Progenitor cell of endocrine pancreas (in vitro differentiated cells): ENCODE measurements at places on chromosomes 5 and 9. TPM values are rescaled to one million over a fixed set of nuclear protein-coding genes. Genes with fewer than 3 reads are reported as not detected.

DNA sequence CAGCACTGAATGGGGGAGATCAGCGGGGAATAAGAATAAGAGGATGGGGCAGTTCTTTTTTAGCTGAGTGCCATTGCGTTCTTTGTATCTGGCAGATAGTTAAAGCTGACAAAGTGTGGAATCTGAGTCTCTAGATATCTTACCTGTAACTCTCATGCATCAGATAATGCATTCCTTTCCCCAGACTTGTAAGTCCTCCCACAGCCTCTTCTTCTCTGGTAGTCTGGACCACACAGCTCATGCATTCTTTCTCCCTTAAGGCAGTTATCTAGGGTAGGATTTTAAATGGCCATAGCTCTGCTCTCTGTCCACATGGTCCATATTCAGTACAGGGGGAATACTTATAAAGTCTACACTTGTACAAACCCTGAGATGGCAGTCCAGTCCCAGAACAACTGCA is 54.0 kb upstream of the FGF10 start:
- no peak for DNase-seq
- no peaks in the 10 kb centered on the region for H3K27me3 ChIP-seq
- H3K4me1 ChIP-seq = peaks cover 2% of the 10 kb centered on the region
- no peaks in the 10 kb centered on the region for H3K36me3 ChIP-seq

DNA sequence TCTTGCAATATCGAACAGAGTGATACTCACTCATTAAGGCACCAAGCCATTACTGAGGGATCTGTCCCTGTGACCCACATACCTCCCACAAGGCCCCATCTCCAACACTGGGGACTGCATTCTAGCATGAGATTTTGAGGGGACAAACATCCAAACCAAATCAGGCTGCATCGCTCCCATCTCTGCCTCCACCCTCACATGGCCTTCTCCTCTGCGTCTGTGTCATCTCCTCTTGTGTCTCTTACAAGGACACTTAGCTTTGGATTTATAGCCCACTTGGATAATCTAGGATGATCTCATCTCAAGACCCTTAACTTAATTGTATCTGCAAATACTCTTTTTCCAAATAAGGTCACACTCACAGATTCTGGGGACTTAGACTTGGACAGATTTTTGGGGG is 284.4 kb upstream of the DAP start:
- no peak overlapping the region for H3K27ac ChIP-seq
- no peak overlapping the region for H3K4me3 ChIP-seq
- H3K27me3 ChIP-seq = no peaks in the 10 kb centered on the region

DNA sequence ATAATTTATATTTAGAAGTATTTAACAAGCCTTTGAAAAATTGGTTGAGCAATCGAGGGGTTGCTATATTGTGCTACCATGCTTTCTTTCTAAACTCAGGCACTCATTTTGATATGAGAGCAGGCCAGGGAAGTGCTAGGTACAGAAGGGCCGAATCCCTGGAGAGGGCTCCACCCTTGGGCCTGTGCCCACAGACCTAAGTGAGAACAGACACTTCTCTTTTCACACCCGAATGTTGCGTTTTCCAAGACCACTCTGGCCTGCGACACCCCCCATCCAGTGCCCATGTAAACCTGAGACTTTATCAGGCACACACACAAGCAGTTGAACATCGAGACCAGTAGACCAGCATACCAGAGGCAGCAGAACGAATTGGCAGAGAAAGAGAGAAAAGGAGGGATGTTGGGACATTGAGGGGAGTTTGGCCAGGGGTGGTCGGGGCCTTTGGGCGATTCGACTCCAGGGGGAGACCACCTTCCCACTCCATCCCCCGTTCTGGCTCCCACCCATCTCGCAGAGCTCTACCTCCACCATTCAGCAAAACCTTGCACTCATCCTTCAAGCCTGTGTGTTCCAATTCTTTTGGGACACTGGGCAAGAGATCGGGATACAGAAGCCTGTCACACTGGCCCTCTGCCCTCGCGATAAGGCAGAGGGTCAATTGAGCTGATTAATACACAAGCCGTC is 134.8 kb downstream of the FBXO4 start:
- no peak overlapping the region for H3K4me3 ChIP-seq

- H3K36me3 ChIP-seq = no peaks in the 10 kb centered on the region
- no peak for DNase-seq
- H3K4me3 ChIP-seq = no peak overlapping the region
- no peaks in the 10 kb centered on the region for H3K27me3 ChIP-seq
Measured at GRCh38 chr5:89302102-89302891, 419.3 kb upstream of the MEF2C start.

DNA sequence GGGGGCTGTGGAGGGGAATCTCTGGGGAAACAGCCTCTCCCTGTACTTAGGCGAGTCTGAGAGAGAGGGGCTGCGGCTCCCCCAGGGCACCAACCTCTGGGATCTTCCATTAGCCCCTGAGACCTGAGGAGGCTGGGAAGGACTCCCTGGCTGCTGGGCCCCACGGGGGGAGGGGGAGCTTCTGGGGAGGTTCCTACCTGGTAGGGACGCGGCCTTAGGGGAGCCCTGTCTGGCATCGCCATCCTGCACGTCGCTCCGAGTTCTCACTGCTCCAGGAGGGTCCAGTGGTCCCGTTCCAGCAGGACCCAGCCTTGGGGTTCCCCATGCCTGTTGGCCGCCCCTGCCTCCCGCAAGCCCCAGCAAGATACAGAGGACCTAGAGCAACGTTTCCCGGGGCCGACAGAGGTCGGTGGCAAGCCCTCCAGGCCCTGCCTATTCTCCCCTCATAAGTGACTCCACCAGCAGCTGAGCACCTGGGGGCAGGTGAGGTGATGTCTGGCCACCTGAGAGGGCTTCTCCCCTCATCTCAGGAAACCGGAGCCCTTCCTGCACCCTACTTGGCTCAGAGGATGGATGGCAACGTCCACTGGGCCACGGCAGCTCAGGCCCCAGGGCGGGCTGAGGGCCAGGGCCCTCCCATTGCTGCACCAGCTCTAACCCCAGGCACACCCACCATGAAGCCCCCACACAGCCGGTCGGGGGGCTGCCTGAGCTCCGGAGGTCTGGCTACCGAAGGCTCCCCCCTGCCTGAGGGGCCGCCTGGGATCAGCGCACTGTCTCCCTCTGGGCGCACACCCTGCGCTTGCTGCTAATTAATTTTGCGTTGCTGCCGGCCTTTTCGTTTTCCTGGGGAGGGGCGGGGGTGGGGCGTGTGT is 22.5 kb downstream of the TPPP start:
- no peaks in the 10 kb centered on the region for H3K27me3 ChIP-seq
- peaks cover 7% of the 10 kb centered on the region for H3K4me1 ChIP-seq
- H3K36me3 ChIP-seq = peaks cover 5% of the 10 kb centered on the region
- no peak for DNase-seq
- no peak overlapping the region for H3K4me3 ChIP-seq

DNA sequence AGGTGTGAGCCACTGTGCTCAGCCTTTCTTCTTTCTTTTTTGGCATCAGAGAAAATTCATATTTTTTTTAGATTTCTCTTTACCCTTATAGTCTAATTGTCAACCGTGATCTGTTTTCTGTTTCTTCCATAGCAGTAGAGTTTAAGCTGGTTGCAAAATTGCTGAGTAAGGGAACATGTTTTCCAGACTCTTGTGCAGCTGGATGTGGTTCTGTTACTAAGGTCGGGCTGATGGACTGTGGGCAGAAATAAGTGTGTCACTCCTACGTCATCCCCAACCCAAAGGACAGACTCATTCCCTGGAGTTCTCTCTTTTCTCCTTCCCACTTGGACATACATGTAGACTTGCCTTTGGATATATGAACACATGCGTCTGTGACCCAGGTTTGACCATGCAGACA is 64.1 kb upstream of the GOLM1 start:
- H3K4me1 ChIP-seq = no peaks in the 10 kb centered on the region
- H3K36me3 ChIP-seq = peaks cover 3% of the 10 kb centered on the region
- H3K4me3 ChIP-seq = no peak overlapping the region
- DNase-seq = no peak
- H3K27ac ChIP-seq = no peak overlapping the region

DNA sequence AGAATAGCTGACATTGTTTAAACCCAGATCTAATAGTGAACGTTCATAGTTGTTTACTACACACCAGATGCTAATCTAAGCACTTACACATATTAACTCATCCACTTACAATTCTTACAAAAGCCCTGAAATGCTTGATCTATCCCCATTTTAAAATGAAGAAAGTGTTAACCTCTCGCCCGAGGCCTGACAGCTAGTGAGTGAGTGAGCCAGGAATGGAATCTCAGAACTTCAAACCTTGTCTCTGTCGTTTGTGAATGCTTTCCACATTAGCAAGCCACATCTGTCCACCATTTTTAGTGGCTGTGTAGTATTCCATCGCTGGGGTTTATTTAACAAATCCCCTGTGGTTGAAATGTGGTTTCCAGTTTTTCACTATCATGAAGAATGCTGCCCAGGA is 24.9 kb upstream of the NEURL1B start:
- H3K27ac ChIP-seq = no peak overlapping the region
- DNase-seq = no peak
- H3K27me3 ChIP-seq = peaks cover 33% of the 10 kb centered on the region
- peaks cover 6% of the 10 kb centered on the region for H3K4me1 ChIP-seq
- H3K36me3 ChIP-seq = no peaks in the 10 kb centered on the region

DNA sequence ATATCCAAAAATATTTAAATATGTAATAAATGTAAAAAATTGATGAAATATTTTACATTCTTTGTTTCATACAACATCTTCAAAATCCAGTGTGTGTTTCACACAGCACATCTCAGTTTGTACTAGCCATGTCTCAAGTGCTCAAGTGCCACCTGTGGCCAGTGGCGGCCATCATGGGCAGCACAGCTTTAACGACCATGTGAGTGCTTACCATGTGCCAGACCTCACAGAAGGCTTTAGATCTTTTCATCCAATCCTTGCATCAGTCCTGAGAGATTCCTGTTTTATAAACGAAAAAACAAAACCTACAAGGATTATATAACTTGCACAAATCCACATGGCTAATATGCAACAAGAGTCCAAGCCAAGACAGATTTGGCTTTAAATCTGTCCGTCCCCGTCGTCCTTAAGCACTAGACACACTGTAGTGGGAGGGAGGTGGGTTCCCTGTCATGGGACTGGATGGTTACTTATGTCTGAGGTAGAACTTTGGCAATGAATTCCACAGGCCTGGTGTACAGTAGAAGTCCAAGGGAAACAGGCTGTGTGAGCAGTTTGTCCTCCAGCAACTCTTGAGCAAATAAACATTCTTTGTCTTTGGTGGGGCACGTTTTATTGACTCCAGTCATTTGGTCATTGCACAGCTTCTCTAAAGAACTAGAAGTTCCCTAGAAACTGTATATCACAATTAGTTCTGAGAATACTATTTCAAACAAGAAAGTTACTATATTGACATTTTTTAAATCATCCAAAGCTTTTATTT is 25.0 kb upstream of the F2R start:
- H3K4me3 ChIP-seq = no peak overlapping the region
- H3K4me1 ChIP-seq = peaks cover 6% of the 10 kb centered on the region
- DNase-seq = no peak
- H3K27ac ChIP-seq = no peak overlapping the region
- peaks cover 2% of the 10 kb centered on the region for H3K36me3 ChIP-seq

DNA sequence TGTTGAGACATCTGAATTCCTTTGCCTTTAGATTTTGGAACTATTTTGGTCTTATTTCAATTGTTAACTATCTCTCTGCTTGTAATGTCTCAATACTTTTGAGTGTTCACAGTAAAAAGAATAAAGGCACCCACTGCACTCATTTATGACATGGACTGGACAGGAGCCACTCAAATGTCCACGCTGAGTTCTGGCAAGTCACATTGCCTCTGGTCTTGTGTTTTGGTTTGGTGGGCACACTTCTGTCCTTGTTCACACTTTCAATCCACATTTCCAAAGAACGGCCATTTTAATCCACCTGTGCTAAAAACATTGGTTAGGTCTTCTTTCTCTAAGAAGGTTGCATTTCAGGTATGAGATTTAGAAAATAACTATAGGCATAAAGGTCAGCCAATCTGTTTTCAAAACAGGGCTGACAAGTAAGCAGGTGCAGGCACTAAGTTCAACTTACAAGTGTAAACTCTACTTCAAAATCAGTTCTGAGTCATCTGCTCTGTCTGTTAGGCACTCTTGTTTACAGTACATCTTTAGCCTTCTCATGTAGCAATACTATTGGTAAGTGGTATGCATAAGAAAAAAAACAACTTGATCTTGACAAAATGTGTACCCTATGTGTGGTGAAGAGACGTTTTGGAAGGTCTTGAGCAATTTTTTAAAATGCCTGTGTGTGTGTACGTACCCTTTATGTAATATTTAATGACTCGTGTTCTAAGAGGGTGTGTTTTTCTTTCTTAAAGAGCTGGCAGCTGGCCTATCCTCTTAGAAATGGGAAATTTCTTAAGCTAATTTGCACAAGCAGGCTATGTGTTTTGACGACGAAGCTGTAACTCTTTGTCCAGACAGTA is 31.5 kb upstream of the ZFAND5 start:
- no peaks in the 10 kb centered on the region for H3K36me3 ChIP-seq
- DNase-seq = no peak
- H3K27me3 ChIP-seq = no peaks in the 10 kb centered on the region
- no peak overlapping the region for H3K4me3 ChIP-seq
- no peak overlapping the region for H3K27ac ChIP-seq

DNA sequence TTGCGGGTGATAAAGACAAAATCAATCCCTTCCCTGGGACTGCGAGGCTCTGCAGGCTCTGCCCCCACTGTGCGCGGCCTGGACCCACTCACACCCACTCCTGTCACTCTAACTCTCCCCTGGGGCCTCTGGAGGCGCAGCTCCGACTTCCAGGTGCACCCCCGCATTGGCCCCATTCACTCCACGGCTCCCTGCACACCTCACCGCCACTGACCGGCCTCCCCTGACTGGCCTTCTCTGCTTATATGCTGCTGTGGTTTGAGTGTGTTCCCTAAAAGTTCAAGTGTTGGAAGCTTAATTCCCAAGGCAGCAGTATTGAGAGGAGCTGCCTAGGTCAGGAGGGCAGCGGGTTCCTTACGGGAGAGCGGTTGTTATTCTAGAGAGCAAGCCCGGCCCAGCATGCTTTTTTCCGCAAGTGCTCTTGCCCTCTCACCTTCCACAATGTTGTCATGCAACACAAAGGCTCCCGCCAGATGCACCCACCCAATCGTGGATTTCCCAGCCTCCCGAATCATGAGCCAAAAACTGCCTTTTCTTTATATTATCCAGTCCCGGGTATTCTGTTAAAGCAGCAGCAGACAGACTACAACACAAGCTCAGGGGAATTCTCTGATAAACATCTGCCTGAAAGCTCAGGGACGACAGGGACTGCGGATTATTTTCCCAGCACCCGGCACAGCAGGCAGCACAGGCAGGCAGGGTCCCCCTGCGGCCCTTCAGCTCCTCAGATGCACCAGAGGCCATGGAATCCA is 73.5 kb upstream of the LRRTM2 start:
- H3K4me1 ChIP-seq = peaks cover 18% of the 10 kb centered on the region
- H3K36me3 ChIP-seq = peaks cover 1% of the 10 kb centered on the region
- no peak overlapping the region for H3K27ac ChIP-seq
- H3K4me3 ChIP-seq = no peak overlapping the region
- H3K27me3 ChIP-seq = no peaks in the 10 kb centered on the region

The POU5F2 gene
- total RNA-seq = 0.96 and 1.1 TPM in 2 replicates

The STK32A gene
- 1.3 and 2.4 TPM in 2 replicates for total RNA-seq

The SHOC1 gene
- not detected in 2 replicates for total RNA-seq

The COL15A1 gene
- total RNA-seq = not detected in 2 replicates

The PCDHGA6 gene
- total RNA-seq = 0.60 and 0.80 TPM in 2 replicates

The COX7C gene
- total RNA-seq = 739 and 750 TPM in 2 replicates
